ENCODE measurements at places on chromosomes 4 and X.

DNA sequence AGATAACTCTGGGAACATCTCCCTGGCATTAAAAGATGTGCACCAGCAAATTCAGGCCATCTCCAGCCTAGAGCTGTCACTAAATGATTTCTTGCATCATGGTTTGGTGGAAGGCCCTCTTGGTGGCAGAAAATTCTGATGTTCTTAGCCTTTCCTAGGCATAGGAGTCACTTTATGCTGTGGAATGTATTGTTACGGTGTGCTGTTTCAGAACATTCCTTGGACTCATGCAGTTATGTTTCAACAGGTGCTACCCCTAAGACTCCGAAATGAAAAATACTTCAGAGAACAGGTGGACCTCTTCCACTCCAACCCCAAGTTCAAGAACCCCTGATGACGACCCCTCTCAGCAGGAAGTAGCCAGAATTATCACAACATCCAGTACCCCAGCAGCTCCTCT lies 20.3 kb upstream of the PAPSS1 start:
- DNase-seq = no peak

- DNase-seq = no peak
Measured at GRCh38 chr4:152464030-152464823, 71.7 kb downstream of the FBXW7 start.

DNA sequence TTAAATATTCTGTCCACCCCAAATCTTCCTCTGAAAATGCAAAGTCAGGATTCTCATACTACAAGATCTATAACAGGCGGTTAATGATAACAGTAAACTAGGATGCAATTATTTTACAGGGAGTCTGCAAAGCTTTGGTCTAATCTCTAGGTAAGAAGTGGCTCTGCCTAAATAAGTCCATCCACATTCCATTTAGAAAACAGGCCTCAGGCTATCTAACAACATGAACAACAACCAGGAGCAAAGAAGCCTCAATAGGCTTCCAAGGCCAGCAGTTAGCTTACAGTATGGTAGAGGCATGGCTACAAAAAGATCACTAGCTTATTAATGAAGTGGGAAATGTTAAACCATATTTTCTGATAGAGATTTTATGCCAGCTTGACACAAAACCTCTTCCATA lies 6.4 kb downstream of the MAB21L2 start:
- DNase-seq = no peak

GRCh38 chr4:185269286-185269685 lies 59.9 kb downstream of the SNX25 start:
- no peak for DNase-seq

GRCh38 chr4:80306260-80306659 lies 29.3 kb upstream of the CFAP299 start:
- no peak for DNase-seq

- no peak for DNase-seq
Measured at GRCh38 chr4:13615161-13615560, 12.4 kb downstream of the BOD1L1 start.

GRCh38 chrX:69238114-69238886 lies 73.0 kb upstream of the PJA1 start:
- no peak for DNase-seq

DNA sequence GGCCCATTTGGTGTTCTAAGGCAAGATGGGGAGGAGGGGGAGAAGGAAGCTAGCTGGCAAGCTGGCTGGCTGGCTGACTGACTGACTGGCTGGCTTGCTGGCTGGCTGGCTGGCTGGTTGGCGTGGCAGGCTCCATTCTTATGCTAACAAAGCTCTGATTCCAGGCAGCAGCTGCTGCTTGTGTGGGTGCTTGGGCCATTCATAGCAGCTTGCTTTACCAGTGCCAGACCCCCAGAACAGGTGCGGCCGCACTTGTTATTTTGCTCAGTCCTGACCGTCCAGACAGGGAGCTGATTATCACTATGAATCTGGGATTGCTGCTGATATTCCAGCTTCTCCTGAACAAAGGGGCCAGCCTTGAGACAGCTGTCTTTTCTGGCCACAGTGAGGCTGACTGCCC lies 131.2 kb upstream of the PAK3 start:
- DNase-seq = no peak

GRCh38 chr4:185597532-185598188 lies 62.4 kb upstream of the PDLIM3 start:
- DNase-seq = peak; percentile 60

DNA sequence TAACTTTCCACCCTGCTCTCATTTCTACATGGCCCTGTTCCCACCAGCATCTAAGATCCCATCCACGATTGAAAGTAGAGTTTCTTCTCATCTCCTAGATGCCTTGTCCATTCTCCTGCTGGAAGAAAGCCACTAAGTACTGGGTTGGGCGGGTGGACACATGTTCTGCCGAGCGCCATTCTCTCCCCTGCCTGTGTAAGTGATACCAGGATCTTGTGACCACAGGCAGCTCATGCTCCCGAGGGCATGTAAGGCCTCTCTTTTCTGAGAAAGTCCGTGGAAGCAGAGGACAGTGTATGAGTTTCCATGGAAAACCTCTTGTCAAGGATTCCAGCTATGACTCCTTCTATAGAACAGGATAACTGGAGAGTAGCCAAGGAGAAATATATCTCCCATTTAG lies 3.3 kb upstream of the SLC25A4 start:
- no peak for DNase-seq

DNA sequence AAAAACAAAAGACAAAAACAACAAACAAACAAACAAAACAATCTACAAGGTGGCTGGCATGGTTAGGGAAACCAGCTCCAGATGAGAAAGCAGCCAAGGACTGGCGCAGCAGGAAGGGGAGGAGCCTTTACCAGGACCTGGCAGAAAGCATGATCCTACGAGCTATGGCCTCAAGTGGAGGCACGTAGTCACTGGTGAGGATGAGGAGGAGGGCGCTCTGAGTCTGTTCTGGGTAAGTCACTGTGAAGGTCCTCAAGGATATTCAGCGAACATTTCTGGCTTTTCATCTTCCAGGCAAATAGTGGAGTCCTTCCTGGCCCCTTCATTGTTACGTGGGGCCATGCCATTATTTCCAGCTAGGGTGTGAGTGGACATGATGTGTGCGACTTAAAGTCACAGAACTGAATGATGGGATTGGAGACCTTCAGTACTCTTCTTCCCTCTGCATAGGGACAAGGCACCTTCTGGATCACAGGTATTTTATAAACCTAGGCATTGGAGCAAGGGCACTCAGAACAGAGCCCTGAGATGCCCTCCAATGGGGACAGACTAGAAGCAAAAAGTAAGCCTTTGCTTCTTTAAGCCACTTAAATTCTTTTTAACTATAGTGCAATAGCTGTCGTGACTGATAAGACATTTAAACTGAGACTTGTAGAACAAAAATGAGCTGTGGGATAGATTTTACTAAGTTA lies 771.3 kb downstream of the RAB28 start:
- DNase-seq = no peak

- no peak for DNase-seq
Measured at GRCh38 chr4:163063891-163064290, 102.8 kb downstream of the NAF1 start.

DNA sequence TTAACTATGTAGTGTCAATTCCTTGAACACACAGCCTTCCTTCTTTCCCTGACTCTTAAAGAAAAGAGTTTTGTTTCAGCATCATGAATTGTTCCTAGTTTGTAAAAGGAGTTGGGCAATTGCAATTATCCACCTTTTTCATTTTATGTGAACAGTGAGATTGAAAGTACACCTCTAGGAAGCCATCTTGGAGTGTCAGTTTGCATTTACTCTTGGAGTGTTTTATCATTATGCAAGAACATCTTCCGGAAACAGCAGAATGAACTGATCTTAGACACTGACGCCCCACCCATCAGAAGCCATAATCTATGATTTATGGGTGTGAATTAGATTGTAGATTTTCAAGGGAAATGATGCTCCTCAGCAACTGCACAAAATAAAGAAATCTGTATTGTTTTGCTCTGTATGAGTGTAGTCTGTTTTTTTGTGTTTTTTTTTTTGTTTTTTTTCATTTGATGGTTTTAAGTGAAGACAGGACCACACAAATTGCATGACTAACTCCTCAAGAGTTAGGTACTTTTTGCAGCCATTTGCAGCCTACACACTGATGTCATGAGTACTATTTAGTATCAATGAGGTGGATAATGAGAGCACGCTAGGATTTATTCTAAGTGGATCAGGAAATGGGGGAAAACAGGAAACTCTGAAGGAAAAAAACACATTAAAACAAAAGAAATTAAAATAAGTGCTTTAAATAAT lies 19.5 kb upstream of the FGF2 start:
- no peak for DNase-seq

- no peak for DNase-seq
Measured at GRCh38 chrX:12579311-12579710, 211.9 kb upstream of the PRPS2 start.

GRCh38 chr4:149279776-149280175 lies 535.9 kb downstream of the IQCM start:
- DNase-seq = no peak

DNA sequence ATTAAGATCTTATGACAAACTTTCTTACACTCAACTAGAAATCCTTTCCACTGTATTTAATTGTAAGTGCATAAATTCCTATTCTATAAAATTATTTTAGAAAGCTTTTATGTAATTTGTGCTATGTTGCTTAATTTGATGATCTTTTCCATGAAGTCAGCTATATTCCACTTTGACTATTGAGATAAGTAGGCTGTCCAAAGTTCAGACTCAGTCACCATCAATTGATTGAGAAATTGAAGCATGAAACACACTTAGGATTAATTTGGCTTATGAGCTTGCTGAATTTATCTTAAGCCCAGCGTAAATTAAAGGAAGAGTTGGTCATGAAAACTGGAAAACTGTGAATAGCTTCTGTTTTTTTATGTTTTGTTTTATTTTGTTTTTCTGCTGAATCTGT lies 18.7 kb upstream of the UGT2B10 start:
- DNase-seq = no peak

DNA sequence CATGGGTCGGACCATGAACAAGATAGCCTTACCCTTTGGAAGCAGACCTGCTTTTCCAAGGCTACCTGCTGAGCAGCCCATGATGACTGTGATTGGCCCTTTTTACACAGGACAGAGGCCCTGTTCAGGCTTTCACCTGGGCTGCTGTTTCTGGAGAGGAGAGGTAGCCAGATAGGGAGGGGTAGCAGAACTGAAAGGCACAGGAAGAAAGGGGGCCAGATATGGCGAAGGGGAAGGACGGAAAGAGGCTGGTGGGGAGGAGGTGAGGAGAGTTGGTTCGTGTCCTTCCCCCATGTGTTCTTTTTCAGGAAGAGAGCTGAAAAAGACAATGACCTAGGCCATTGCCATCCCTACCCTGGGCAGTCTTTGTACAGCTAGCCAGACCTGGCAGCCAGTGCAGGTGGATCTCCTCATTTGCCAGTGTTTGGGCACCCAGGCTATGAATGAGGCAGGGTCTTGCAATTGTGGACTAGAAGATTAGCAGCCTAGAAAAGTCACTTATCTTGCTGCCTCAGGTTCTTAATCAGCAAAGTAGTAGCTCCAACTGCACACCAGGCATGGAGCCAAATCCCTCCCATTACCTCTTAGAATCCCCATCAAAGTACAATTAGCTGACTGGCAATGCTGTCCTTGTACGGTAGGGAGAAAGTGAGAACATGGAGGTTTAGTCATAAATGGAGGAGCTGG lies 139.6 kb downstream of the AMMECR1 start:
- DNase-seq = no peak

DNA sequence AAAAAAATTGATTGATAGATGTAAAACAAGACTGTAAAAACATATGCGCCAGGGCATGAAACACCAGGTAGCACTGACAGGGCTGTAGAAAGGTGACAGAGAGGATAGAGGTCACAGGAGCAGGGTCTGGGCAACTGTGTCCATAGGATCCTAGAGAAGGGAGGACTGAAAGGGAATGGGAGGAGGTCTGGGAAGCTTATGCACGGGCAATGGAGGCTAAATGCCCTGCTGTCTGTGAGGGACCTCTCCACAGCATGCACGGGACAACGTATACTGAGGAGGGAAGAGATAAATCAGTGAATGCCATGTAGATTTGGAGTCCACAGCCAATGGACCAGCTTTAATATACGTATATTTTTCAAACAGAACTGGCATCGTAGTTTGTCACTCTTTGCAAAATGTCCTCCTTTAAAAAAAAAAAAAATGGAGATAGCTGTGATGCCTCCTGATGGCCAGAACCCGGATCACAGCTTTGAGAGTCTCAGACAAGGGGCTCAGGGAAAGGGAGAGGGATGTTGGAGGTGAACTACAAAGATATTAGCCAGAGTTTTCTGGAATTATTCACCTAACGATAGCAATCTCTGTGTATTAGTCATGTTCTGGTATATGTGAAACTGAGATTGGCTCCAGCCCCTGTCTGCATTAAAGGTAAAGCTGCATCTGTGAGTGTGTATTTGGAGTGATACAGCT lies 16.0 kb downstream of the RAB40A start:
- DNase-seq = peak; percentile 20

DNA sequence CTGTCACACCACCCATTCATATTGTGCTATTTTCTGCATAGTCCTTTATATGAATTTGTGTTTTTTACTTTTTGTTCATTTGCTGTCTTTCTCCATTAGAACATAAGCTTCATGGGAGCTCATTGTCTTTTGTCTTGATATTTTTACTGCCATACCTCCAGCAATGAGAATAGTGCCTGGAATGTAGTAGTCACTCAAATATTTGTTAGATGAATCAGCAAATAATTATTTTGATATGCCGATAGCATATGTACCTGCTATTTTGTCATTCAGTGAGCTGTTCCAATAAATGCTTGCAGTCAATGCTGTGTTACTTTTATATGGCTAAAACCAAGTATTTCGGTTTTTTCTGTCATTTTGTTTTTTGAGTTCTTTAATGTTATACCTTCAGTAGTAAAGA lies 43.5 kb upstream of the SLC25A31 start:
- no peak for DNase-seq

DNA sequence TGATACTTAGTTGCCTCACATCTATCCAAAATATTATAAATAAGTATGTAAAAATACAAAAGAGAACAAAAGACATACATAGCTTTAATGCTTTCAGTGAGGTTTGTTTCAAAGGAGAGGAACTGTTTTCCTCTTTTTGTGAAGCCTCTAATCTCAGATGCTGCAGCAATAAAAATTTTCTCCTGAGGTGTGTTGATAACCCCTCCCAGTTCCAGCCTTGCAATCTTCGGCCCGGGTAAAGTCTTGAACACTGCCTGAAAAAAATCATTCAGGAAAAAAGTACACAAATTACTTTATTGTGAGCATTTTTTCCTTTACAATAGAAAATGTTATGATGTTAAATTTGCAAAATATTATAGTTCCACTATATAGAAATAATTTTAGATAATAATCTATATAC lies 8.8 kb downstream of the BBS7 start:
- no peak for DNase-seq

DNA sequence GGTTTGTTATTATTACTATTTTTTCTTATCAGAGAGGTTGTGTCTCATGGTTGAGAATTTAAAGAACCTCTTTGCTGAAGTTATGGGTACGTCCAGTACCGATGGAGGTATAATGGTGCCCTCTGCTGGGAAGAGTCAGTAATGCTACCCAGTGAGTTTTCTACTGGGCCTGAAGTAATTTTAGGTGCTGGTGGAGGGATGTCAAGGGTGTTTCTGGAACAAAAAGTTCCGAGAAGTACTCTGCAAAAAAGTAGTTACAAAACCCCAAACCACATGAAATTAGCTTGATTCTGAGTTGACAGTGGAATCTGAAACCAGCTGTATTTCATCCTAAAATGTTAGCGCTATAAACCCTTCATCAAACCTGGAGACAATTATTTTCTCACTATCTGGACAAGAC lies 102.5 kb upstream of the MID1 start:
- DNase-seq = peak; percentile 60

GRCh38 chr4:74640111-74640903 lies 154.0 kb downstream of the BTC start:
- DNase-seq = no peak
